ENCODE measurements at places on chromosomes 4 and X.
A peak's percentile ranks its signal among the peaks of the same experiment; 100 is the strongest.

GRCh38 chrX:120144178-120144844 is 14.1 kb upstream of the RHOXF2 start:
- peak; percentile 32 for DNase-seq

DNA sequence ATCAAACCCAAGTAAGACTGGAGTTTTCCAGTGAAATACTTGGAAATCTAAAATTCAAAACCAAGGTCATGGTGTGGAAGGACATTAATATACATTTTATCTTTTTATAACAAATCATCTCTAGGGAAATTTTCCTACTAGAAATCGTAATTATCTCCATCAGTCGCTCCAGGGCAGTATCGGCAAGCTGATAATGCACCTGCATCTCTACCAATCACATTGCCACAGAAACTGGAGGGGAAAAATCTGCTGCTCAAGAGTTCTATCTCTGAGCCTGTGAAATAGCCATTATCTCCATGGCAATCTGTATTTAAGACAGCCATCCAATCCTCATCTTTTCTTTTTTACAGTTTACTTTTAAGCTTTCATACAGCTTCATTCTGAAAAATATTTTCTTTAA is 538.3 kb upstream of the GALNT7 start:
- DNase-seq: no peak

DNA sequence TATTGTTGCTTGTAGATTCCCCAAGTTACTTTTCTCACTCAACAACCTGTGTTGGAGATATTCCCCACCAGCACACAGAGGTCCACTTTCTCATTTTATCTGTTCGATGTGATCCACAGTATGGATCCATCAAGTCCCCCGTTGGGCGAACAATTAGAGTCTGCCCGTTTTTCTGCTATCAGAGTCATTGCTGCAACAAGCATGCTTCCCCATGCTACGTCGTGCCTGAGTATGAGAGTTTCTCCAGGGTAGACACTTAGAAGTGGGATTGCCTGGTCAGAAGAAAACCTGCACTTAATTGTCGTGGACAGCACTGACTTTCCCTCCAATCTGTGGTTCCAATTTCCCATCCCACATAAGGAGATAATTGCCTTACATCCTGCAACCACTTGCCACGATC is 62.7 kb upstream of the SHOX start:
- DNase-seq: no peak

GRCh38 chr4:41146716-41147506 is 67.4 kb downstream of the APBB2 start:
- DNase-seq: no peak

GRCh38 chrX:72714478-72714916 is 391 bp upstream of the PHKA1 start:
- DNase-seq: peak; percentile 76

GRCh38 chr4:154618708-154619315 is 6.4 kb upstream of the FGG start:
- DNase-seq: peak; percentile 52

GRCh38 chrX:111511477-111511876 is at the start of gene SERTM2:
Gene SERTM2, plus strand, starts transcription at chrX:111511645. Its CDS starts 7,213 bp downstream, at chrX:111518858.
- no peak for DNase-seq

DNA sequence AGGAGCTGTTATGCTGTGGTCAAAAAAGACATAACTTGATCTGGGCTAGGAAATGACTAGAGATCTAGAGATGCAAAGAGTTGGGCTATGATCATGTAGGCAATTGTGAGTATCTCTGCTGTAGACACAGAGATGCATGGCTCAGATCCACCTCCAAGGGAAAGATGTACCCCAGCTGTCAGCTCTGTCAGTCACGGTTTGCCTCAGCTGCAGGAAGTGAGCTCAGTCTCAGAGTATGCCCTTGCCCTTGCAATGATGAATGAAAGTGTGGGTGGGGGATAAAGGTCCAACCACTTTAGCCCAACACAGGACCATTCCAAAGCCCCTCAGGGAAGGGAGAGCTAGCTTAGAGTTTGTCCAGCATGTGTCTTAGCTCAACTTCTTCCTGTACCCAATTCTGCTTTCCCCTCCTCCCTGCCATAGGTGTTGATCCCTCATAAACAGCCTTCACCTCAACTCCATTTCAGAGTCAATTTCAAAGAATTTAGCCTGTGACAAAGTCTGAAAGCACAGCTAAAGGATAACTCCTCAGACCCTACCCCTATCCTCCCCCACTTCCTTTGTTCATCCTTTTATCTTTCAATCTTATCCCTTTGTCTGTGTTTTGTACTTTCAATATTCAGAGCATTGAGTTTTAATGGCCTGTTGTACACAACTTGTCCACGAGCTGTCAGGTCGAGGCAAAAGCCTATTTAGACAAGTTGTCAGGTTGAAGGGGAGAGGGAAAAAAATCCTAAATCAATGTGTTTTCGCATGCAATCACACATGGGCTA is 90.6 kb downstream of the MID1IP1 start:
- DNase-seq: no peak

DNA sequence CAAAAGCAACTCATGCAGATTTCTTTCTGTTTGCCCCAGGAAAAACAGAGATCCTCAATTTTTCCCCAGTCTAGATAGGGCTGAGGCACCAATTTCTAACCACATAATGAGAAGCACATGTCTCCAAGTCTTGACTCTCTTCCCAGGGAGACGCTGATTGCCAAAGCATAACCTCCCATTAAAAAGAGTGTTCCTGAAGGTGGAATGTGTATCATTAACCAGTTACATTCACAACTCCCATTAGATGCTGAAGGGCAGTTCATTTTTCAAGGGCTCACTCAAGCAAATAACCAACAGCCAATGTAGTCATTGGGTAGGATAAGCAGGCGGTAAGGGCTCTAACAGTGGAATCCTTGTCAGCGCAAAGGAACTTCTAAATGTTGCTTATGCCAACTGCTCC is 27.5 kb downstream of the TMEM47 start:
- DNase-seq: peak; percentile 34

DNA sequence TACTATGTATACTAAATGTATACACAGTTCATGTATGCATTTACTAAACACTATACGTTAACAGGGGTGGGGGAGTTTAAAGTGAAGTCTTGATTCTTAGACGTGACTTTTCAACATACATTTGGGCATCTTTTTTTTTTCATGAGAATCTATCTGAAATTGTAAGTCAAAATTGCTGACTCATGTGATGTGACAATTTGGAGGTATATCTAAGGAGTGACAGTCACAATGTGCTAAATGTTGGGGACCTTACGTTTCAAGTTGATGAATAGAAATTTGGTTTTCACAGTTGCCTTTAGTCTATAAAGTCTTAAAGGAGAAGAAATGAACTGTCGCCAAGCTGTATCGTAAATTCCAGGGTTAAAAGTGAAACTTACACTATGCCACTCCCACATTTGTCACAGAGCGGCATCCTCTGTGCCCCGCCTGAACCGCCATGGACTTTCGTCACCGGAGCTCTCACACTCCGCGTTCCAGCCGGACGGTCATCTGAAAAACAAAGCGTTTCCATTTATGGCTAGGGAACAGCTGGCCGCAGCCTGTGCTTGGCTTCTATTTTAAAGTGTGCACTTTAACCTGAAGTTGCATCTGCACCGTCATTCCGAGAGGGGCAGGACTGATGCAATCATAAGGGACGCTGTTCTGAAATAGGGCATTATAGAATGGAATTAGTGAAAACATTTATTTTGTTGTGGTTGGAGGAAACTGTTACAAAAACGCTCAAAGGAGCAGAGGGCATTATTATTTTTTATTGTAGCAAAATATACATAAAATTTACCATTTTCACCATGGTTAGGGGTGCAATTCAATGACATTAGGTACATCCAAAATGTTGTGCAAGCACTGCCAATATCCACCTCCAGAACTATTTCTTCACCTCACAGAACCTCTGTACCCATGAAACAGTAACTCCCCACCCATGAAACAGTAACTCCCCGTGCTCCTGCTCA is 30.9 kb downstream of the PDLIM3 start:
- peak; percentile 97 for DNase-seq

GRCh38 chr4:6271701-6272465 is 2.2 kb downstream of the WFS1 start:
- no peak for DNase-seq

GRCh38 chrX:46575586-46575985 is 2.0 kb downstream of the CHST7 start:
- DNase-seq: no peak

- no peak for DNase-seq
Observed at GRCh38 chrX:3548765-3549391, 164.6 kb downstream of the PRKX start.

GRCh38 chrX:48815266-48815665 is 11.0 kb upstream of the ERAS start:
- peak; percentile 46 for DNase-seq

DNA sequence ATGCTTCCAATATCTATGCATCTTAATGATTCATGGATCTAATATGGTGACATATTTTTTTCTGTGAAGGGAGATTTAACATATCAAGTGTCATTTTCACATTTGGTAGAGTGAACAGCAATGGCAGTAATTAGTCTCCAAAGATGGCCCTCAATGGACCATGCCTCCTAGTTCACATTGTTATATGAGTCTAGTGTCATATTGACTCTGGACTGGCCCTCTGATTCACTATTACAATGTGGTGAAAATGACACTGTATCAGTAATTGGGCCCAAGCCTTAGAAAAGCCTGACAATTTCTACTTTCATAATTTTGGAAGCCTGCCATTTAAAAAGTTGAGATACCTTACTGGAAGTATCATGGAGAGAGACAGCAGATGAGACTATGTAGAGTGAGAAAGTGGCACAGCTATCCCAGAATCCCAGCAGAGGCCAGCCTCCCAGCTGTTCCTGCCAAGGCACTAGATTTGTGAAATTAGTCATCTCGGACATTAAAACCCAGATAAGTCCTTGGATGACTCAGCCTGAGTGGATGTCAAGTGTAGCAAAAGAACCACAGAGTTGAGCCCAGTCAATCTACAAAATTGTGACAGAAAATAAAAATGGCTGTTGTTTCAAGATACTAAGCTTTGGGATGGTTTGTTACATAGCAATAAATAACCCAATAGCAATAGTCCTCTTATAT is 68.4 kb downstream of the ARHGEF38 start:
- DNase-seq: no peak

DNA sequence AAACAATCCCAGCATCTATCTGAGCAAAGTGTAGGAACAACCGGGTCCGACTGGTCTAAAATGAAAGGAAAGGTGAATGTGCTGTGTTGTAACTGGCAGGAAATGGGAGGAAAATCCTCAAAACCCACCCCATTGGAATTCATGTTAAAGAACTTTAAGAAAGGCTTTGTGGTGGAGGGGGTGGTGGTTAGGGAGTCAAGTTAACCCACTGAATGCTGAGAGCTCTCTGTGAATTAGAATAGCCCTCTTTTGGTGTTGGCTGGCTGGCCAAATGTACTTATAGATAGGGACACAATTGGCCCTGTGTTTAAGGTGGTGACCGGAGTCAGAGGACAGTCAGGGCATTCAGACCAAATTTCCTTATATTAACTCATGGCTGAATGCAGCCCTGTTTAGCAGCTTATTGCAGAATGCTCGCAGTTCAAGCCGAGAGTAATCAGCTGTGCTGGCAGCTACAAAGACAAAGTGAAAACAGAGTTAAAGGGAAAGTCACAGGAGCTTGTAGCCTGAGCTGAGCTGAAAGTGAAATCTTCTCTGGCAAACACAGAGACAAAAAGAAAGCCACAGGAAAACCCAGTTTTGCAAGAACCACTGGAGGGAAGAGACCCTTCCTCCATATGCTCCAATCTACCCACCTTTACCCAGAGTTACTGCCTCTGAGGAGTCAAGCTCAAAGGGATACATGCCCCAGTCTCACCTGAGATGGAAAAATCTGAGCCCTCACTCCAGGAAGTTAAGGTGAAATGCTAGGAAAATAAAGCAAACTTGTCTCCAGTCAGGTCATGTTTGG is 38.5 kb upstream of the UGT2B7 start:
- DNase-seq: no peak

DNA sequence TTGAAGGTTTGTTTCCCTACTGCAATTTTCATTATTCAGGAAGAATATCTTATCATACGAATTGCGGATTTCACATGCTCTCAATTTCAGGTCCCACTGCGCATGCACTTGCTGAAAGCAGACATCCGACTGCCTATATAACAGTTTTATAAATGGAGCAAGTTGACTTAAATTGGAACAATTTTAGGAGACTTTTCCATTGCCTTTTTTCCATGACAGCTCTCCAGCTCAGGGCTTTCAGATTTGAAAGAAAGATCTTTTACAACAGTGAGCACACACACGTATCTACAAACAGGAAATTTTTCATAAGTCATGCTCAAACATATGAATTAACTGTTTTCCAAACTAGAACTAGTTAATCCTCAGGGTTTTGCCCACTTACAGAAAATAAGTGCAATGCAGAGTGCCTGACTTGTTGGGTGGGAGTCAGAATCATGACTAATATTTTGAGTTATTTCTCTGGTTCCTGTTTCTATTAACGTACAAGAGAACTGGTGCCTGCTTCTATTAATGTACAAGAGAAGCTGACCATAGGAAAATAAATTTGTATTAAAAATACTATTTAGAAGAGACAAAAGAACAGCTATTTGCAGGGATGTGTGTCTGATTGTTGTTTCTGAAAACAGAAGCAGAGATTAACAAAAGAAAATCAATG is 137.9 kb downstream of the GPC3 start:
- no peak for DNase-seq

DNA sequence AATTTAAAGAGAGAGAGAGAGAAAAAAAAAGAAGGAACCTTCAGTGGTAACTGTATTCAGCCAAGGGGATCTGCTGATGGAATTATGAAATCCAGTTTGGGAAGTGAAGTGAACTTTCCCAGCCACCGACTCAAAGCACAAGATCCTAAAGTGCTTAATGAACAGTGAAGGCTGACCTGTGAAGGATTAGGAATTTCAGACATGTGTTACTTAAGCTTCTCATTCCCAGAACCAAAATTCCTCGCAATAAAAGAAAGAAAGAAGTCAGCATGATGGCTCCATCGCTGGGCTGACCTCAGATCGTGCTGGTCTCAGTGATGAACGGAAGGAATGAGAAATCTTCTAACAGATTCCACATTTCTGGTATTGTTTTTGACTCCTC is 135.2 kb downstream of the ARSF start:
- DNase-seq: peak; percentile 47

GRCh38 chr4:107709916-107710315 is 10.1 kb downstream of the PAPSS1 start:
- DNase-seq: no peak

GRCh38 chr4:84623661-84624060 is 40.7 kb downstream of the CDS1 start:
- DNase-seq: no peak

GRCh38 chr4:53044651-53044960 is 182.5 kb downstream of the RASL11B start:
- no peak for DNase-seq

DNA sequence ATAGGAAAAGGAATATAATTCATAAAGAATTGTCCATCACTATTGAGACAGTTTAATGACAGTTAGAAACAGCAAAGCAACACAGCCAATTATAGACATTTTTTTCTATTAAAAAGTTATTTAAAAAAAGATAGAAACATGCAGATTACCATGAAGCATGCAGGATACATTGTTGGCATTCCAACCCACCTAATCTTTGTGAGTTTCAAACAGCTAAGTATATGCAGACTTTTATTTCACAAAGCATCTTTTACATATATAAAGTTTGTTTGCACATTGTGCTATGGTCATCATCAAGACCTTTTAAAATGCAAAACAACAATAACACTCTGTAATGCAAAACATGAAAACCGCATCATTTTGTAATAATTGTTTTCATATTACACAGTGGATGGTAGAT is 125.9 kb upstream of the ETNPPL start:
- DNase-seq: no peak

All from kidney (tissue), 22 donors.